ENCODE measurements at places on chromosomes 2 and 18.

GRCh38 chr18:3153107-3153704 lies 66.6 kb downstream of the MYOM1 start:
- DNase-seq, result no peak

GRCh38 chr2:134899204-134899603 lies 19.4 kb upstream of the CCNT2 start:
- no peak for DNase-seq

DNA sequence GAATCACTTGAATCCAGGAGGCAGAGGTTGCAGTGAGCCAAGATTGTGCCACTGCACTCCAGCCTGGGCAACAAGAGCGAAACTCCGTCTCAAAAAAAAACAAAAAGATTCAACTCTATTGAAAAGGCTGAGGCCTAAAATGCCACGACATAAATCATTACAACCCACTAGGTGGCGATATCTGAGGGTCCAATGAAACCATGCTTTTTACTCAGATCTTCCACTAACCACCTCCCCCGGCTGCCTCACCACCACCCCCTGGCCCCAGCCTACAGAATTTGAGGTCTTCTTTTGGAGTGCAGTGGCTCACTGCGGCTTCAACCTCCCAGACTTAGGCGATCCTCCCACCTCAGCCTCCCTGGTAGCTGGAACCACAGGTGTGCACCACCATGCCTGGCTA lies 57.5 kb downstream of the AP1S3 start:
- DNase-seq, result no peak

- no peak for DNase-seq
These were observed 167.1 kb upstream of the FAM98A start for GRCh38 chr2:33766175-33766574.

DNA sequence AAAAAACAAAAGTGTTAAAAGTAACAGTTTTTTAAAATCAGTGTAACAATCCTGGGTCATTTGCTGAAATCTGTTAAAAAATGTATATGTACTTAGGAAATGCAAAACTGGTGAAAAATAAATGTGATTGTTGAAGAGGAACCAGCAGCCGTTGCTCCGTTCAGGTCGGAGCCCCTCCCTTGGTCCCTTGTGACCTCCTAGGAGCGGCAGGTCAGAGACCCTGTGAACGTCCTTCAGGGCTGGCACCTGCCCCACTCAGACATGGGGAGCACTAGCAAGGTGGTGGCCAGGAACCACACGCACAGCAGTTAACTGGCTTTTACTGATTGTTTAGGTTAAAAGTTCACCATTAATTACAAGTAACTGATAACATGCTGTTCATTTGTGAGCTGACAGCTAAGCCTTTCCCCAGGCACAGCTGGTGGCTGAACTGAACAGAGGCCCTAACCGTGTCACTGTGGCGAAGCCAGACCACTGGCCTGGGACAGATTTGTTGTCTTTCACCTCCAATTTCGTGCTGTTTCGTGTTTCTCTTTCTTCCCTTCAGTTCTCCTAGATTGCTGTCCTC lies 159.2 kb upstream of the ALKAL2 start:
- no peak for DNase-seq

DNA sequence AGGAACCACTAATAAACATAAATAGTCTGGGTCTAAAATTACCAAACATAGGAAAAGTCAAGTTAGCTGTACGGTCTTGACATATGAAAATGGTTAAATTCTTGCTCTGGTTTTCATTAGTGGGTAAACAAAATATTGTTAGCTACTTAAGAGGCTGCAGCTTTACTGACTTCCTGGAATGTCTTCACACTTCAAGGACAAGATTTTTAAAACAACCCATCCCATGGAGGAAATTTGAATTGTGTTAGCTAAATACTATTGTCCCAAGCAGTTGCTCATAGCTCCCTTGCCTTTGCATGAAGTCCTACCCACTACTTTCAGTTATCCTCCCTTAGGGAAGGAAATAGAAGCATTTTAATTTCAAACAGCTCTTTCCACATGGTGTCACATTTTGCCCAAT lies 128.5 kb downstream of the EPHA4 start:
- DNase-seq, result no peak

DNA sequence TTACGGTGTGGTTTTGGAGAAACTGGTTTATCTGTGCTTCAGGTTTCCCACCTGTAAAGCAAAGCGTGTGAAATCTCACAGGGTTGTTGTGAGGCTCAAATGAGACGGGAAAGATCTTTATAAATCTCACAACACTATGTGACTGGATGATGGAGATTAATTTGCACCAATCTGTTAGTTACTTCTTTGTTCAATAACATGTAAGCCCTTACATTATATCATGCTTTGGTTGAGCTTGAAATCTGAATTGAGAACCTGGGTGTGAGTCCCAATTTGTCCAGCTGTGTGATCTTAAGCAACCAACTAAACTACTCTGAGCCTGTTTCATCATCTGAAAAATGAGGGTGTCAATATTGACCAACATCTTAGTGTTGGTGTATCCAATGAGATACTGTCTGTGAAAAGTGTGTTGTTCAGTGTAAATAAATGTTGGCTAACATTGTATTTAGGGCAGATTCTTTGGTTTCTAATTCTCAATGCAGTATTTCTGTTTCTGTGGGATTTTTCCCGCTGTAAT lies 741 bp upstream of the GCKR start:
- DNase-seq, result no peak

DNA sequence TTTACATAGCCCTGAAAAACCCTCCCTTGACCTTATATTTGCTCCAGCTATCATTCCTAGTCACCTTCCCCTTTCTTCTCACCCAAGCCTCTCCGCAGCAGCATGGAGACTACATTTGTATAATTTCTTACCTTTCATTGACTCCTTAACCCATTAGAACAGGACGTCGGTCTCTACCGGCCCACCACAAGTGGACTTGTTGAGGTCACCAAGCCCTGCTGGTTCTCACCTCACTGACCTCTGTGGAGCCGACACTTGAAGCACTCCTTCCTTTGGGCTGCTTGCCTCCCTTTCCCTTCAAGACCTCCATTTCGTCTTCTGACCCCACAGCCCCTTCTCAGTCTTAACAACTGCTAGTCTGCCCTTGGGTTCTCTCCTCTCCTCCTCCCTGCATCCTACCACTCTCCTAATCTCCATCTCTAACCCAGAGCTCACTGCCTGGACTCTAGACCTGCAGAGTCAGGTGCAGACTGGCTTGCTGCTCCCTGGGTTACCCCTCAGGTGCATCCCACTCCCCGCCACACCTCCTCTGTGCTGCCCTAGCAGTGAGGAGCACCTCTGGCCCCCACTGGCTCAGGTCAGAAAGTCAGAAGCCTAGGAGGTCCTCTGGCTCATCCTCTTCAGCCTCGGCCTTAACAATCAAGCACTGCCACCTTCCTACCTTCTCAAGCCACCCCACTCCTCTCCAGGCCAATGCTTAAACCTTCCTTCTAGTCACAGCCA lies 5.3 kb upstream of the SFXN5 start:
- DNase-seq, result no peak

- DNase-seq, result no peak
These were observed 208.0 kb downstream of the TPGS2 start for GRCh38 chr18:36620788-36621187.

DNA sequence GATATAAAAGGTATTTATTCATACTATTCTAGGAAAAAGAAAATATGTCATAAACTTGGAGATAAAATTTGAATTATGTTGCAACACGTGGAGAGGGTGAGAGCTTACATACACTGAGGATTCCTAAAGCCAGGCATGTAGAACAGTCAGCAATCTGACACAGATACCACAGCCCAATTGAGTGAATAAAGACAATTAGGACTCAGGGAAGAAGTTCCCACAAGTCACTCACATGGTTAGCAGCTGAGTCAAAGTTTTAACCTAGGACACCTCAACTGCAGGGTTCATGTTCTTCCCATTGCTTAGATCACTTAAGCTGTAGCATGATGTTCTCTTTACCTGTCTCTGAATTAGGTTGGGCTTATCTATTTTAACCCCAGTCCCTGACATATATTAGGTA lies 189.5 kb downstream of the CMPK2 start:
- no peak for DNase-seq

- DNase-seq, result no peak
These were observed 74.9 kb downstream of the LONRF2 start for GRCh38 chr2:100247256-100248043.

DNA sequence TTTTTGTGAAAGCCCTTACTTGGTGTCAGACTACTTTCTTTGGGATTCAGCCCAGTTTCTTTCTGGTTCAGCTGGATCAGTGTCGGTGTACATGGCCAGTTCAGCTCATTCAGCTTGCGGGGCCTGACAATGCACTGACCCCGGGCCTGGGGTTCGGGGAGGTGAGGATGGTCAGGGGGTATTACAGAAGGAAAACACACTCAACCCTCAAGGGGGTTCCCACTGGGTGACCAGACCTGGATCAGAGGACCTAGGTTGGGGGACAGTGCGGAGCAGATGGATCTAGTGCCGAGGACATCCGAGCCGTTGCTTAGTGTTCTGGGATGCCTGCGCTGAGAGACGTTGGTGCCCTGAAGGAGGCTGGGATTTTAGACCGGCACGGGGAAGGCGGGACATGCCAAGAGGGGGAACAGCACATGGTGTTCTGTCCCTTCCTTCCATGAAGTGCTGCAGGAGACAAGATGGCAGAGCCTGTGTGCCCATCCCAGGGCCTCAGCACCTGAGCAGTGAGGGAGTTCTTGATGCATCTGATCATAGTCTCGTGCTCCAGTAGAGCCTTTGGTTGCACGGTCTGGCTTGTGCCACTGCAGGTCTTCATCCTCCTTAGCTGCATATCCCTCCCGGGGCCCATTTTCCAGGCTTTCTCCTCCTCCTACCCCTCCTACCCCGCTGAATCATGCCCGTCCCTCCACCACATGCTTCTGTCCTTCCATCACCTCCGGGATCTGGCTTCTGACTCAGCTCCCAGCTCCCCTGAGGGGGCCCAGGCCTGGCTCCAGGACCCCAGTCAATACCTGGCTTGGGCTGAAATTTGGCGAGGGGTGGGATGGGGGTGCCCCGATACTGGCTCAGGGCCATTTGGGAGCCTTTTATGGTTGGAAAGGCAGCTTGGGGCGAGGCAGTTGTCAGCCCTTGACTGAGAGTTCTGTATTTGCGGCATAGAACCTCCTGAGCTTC lies 18.0 kb downstream of the SPEG start:
- peak; percentile 67 for DNase-seq

DNA sequence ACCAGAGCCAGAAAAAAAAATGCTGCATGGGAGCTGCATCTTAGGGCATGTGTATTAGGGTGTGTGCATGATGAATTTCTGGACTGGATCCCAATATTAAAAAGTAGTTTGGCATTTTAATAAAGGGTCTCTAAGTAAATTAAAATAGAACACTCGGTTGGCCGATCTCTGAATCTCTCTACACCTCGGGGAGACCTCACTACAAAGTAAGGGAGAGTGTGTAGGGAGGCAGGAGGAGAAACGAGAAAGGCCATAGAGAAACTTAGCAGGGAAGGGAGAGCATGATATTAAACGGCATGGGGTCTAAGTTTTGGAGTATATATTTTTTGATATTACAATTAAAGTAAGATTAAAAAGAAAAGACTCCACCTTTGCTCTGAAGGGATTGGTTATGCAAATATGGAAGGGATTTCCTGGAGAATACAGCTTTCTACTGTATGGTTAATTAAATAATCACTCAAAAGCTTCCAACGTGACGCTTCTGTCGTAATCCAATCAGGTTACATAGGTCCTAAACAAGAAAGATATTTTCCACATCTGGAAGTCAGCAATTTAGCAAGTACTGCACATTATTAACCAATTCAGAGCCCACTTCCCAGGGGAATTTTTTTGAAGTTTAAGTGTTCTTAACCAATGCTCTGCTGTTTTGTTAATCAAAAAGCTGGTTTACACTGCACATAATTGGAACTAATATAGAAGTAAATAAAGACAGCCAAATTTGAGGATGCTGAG lies 1.0 kb upstream of the ZEB2 start:
- DNase-seq, result no peak

DNA sequence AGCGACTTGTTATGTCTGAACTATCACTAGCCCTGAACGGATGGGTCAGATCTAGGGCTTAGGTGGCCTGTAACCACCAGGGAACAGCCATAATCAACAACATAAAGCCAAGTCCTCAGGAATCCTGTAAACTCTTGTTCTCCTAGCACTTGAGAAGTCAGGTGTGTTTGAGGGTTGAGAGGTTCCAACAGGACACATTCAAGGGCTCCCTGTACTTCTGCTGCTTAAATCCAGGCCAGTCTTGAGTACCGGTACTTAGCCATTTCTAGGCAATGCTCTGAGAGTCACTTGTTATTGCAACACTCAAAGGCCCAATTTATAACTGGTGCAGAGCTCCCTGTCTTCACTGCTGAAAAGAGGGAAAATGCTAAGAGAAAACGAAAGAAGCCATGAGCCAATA lies 21.6 kb upstream of the SLC40A1 start:
- no peak for DNase-seq

DNA sequence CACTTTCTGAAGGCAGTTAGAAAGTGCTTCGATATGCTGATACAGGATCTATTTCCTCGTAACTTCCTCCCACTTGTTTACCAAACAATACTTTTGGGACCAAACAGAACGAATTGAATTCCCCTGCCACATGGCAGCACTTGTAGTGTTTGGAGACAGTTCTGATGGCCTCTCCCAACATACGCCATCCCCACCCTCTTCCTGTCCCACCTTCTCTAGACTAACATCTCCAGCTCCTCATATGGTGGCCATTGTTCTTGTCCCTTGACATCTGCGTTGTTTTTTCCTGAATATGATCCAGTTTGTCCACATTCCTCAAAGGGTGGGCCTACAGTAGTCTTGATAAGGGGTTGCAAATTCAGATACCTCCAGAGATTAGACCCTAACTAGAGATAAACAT lies 53.4 kb upstream of the ANKRD44 start:
- DNase-seq, result no peak

DNA sequence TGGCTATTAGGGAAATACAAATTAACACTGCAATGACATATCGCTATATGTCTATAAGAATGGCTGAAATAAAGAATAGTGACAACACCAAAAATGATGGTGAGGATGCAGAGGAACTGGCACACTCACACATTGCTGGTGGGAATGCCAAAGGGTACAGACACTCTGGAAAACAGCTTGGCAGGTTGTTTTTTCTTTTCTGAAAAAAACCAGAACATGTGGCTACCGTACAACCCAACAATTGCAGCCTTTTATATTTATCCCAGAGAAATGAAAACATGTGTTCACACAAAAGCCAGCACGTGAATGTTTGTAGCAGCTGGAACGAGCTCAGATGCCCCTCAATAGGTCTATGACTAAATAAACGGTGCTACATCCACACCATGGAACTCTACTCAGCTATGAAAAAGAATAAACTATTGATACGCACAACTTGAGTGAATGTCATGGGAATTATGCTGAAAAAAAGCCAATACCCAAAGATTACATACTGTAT lies 45.9 kb downstream of the KCNE4 start:
- DNase-seq, result no peak

- DNase-seq, result no peak
These were observed 23.3 kb downstream of the MRO start for GRCh38 chr18:50796495-50796894.

DNA sequence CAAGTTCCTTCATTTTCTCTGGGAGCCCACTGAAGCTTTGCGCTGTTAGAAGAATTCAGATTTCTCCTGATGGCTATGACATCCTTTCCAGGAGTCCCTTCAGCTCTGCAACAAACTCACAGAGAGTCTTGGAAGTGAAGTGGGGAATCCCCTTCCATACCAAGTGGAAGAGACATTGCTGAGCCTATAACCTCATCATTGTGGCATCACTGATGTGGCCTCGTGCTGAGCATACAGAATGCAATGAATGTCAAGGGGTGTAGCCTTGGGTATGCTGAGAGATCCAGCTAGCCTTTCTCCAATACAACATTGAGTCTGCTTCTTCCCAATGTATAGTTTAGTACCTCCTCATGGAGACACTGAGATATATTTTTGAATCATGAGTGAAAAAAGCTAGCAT lies 311.1 kb upstream of the RAB12 start:
- DNase-seq, result no peak

Measured in head of caudate nucleus (tissue), 42 donors.